ENCODE measurements at places on chromosomes 5 and 9. TPM values are rescaled to one million over a fixed set of nuclear protein-coding genes. Genes with fewer than 3 reads are reported as not detected.

Gene PCDHGC4
- total RNA-seq: not detected

Gene NEUROG1
- total RNA-seq: not detected

Gene HACD4
- not detected for total RNA-seq

GRCh38 chr9:87602933-87603643 lies 105.4 kb downstream of the DAPK1 start:
- no peak for DNase-seq

DNA sequence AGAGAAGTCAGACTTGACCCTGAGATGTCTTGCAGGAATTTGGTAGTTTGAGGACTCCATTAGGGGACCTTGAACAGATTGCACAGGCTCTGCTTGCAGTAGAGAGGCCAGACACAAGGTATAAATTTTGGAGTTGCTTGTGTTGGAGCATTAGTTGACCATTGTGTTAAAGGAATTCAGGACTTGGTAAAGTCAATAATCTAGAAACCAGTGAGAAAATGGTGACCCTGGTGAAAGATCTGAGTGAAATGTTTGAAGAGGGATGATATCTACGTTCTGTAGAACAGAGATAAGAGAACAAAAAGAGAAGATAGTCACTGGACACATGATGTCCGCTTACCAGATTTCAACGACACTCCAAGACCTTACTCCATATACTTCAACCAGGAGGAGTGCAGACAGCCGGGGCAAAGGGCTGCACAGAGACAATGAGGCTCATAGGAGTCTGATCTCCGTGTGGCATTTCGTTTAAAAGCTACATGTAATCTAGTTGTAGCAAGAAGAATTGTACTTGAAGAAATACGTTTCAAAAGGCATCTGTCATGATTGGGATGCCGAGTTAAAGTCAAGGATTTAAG lies 13.2 kb downstream of the DNAJC25 start:
- DNase-seq: no peak

GRCh38 chr9:81599837-81600236 lies 89.5 kb downstream of the TLE1 start:
- no peak for DNase-seq

GRCh38 chr5:180837478-180837877 lies 23.6 kb downstream of the ZFP62 start:
- no peak for DNase-seq

All from HT-29 (cell line).